ENCODE measurements at places on chromosomes 13 and 19.

- DNase-seq = no peak
Measured at GRCh38 chr19:33432446-33433170, 59.1 kb downstream of the CEBPG start.

DNA sequence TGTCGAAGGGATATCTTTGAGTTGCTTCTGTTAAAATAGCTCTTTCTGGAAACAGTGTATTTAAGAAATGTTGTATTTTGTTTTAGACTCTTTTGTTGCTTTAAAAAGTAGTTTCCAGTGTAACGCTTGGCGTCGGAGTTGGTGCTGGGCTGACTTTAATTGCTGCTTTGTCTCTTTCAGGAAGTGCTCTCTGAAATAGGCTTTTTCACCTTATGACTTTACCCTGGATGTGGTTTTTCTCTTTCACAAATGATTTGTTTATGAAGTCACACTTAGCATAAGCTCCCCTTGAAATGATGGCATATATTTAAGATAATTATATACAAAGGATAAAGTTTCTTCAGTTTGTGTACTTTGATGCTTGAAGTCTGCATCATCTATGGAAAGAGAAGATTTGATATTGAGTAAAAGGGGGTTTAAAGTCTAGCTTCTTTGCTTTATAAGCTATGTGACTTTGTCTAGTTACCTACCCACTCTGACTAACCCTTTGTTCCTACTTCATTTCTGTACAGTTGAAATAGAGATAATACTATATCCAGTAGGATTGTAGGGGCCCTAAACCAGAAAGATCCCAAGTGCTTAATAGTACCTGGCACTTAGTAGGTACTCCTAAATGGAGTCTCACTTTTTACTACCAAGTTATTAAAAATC lies at the start of gene GPR18:
Gene GPR18 (minus strand): TSS at position 170 of the 651 bp plus-strand sequence. CDS start 2,507 bp downstream, outside the sequence.
- no peak for DNase-seq

DNA sequence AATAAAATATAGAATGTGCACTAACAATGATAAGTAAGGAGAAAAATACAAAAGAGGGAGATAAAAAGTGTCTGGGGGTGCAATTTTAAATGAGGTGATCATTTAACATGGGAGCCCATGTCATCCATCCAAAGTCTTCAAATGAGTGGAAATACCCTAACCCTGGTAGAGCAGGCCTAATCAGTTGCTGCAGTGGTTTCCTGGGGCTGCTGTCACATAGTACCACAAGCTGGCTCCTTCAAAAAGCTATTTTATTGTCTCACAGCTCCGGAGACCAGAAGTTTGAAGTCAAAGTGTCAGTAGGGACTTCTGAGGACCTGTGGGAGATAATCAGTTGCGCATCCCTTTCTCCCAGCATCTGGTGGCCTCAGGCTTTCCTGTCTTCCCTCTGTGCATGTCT lies 717.9 kb downstream of the DIAPH3 start:
- DNase-seq = no peak

DNA sequence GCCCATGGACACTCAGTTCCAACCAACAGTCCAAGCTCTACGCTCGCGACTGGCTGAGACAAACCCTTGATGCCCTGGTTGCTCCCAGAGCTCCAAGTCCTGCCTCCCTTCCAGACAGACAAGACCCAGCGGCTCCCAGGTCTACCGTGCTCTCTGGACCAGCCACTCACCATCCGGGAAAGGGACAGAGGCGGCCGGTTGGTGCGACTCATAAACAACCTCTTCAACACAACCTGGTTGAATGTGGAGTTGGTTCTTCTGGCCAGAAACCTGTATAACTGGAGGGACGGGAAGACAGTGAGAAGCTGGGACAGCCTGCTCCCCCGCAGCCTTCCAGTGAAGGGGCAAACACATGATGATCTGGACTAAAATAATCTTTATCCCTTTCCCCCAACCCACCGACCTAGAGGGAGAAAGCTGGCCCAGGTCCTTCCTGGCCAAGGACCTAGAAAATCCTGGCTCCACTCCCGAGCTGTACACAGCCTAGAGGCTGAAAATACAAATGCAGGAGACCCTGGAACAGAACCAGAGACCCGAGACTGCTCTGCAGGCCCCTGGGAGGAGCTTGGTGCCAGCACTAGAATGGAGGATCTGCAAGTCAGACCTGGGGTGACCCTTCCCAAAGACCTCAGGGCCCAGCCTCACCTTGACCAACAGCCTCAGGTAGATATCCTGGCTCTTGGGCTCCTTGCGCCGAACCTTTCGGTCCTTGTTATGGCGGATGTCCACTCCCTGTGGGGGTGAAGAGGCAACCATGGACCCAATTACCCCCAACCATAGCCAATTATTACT lies 1.6 kb downstream of the RPL18 start:
- no peak for DNase-seq

DNA sequence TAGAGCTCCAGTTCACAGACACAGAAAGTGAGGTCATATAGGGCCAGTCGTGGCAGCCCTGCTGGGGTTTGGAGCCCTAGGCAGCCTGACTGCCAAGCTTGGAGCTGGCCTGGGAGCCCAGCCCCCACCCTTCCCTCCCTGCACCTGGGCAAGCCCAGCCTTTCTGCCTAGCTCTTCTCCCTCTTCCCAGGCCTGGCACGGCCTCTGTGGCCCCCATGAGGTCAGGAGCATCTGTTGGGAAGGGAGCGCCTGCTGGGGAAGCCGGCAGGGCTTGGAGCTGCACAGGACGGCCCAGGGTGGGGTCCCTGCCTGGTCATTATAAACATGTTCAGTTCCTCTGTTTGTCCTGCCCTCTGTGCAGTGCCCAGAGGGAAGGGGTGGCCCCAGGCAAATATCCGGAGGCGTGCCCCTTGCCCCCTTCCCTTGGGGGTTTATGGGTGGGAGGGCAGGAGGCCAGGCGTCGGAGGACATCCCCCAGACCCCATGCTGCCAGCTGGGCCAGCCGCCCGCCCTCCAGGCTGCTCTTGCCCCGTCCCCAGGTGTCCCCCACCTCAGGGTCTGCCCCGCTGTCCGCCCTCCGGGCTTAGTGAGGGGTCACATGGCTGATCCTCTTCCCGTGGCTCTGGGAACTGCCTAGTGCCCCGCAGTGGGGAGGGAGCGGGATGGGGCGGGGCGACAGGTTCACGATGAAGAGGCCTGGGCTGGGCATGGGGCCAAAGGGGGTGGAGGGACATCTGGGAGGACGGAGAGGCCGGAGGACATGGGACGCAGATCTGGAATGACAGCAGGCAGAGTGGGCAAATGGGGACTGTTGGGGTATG lies 30.0 kb upstream of the NCCRP1 start:
- DNase-seq = no peak

- peak; percentile 96 for DNase-seq
Measured at GRCh38 chr13:112545856-112546255, 42.1 kb downstream of the TUBGCP3 start.

- no peak for DNase-seq
Measured at GRCh38 chr19:39805104-39805503, 26.4 kb downstream of the LEUTX start.

- no peak for DNase-seq
Measured at GRCh38 chr13:91356919-91357612, 9.6 kb downstream of the MIR17HG start.
